ENCODE measurements at places on chromosomes 6 and 20. TPM values are rescaled to one million over a fixed set of nuclear protein-coding genes. Genes with fewer than 3 reads are reported as not detected.

HCRTR2 gene
- total RNA-seq, result not detected

PPP1R3G gene
- total RNA-seq, result 8.7 TPM

TFAP2A gene
- not detected for total RNA-seq

OR2B2 gene
- total RNA-seq, result not detected

TFAP2C gene
- not detected for total RNA-seq

SLC22A16 gene
- under 0.01 TPM for total RNA-seq

TNNC2 gene
- total RNA-seq, result 0.56 TPM

EZR gene
- 55.8 TPM for total RNA-seq

RIMS1 gene
- 17.1 TPM for total RNA-seq

SOBP gene
- total RNA-seq, result 11.6 TPM

USP49 gene
- total RNA-seq, result 1.3 TPM

TMEM217 gene
- 2.5 TPM for total RNA-seq

SLC52A3 gene
- total RNA-seq, result not detected

ADAM33 gene
- total RNA-seq, result 1.2 TPM

PEX3 gene
- 20.9 TPM for total RNA-seq

CFB gene
- total RNA-seq, result 65.1 TPM

TBXT gene
- total RNA-seq, result not detected

SEL1L2 gene
- not detected for total RNA-seq

GPLD1 gene
- total RNA-seq, result 0.28 TPM

Data from regular cardiac myocyte (primary cell).